Stimulated activated CD4-positive, alpha-beta T cell treated with anti-CD3 and anti-CD28 coated beads, Interleukin-12 subunit alpha, Interleukin-12 subunit beta, amount 100 ng/mL, for 4 hours (primary cell): ENCODE measurements at places on chromosomes 2 and 18.

- no peak for DNase-seq
These were observed 12.9 kb downstream of the PTPRM start for GRCh38 chr18:7579918-7580542.

DNA sequence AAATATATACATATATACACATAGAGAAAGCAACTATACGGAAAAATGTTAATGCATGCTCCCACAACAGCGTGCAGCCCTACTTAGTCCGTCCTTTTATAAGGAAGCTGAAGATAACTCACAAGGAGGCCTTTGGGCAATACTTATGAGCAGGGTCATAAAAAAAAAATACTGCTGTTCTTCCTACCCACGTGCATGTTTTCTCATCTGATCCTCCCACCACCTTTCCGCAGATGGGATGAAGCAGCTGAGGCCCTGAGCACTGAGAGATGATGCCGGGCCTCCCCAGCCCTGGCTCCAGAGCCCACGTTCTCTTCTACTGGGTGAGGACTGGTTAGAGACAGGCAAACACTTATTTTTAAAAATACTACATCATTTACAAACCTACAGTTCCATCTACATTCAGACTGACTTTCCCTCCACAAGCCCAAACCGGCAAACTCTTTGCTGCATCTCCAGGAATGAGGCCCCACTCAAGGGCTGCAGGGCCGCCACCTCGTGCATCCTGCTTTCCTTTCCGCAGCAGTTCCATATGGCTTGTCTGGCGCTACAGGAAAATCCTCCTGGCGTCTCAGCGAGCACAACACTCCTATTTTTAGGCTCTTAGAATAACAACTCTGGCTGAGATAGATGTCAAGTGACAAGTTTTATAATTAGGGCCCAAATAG, 41.6 kb downstream of the TBC1D8 start:
- no peak for DNase-seq

DNA sequence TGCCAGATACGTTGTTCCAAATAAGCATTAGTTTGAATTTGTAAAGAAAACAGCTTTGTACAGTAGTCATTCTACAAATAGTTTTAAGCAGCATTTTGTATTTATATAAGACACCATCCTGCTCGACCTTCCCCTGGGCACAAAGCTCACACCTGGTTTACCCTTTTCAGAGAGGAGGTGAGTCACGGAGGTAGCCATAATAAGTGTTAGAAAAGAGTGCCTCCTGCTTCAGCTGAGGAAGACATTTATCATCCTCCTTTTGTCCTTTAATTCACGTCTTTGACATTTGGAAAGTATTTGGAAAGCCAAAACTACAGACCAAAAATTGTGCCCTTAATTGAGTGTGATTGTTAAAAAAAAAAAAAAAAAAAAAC, 6.8 kb downstream of the RAB12 start:
- no peak for DNase-seq

GRCh38 chr2:134875309-134875708, 36.9 kb downstream of the ACMSD start:
- DNase-seq = no peak

DNA sequence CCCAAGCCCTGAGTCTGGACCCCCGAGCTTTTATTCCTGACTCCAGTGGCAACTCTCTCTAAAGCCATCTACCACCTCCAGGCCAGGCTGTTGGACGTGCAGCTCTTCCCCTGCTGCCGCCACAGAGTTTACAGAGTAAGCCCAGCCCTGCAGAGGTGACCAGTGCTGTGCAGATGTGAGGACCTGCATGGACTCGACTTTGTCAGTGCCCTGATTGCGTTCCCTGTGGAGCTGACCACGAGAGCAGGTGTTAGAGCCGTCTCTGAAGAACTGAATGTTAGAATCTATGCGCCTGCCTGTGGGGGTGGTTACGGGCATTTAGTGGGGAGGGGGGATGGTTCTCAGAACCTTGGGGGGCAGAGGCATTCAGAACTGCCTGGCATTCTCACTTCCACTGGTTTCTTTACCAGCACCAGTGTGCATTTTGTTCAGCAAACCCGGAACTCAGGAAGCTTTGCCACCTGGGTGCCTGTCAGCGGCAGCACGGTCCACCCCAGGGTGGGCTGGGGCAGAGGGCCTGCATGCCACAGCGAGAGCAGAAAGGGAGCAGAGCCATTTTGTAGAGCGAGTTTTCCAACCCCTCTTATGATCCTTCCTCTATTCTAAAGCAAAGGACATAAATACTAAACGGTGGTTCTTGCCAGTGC, 137.9 kb downstream of the KLHL29 start:
- no peak for DNase-seq

DNA sequence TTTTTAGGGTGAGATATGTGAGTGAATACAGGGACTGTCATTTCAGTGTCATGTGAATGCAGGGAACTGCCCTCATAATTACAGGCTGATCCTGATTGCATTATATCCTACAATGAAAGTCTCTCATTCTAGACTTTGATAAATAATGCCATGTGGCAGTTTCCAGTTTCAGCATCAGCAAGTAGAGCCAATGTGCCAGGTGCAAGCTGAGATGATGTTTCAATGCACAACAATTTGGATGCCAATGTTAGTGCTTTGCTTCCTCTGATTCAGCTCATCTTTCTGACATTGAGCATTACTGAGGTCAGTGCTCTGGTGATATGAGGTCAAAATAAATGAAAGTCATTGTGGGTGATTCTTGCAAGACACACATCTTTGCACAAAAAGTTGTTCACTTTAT, 63.7 kb upstream of the TFPI start:
- no peak for DNase-seq

DNA sequence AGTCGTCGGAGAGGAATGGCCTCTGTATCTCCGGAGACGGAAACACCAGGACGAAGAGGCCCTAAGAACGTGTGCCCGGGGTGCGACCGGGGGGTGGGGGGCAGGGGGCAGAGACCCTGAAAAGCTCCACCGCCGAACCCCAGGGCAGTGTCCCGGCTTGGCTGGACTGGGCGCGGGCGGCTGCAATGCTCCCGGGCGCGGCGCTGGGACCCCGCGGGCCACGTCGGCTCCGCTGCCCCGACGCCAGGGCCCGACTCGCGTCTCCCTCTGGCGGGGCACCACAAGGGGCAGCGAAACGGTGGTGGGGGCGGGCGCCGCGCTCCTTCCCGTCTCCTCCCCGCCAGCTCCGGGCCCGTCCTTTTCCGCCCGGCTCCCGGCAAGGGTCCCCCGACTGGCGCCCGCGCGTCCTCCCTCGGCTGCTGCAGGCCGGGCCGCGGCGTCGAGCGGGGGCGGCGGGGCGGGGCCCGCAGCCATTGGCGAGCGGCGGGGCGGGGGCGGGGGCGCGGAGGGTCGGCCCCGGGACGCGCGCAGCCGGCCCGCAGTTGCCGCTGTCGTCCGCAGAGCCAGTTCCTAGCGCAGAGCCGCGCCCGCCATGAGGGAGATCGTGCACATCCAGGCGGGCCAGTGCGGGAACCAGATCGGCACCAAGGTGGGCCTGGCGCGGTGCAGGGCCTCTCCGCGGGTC, at the start of gene TUBB6:
TUBB6 (plus strand) TSS at position 541 of the 685 bp plus-strand sequence; CDS start at position 593, 52 bp downstream.
- no peak for DNase-seq

GRCh38 chr18:46040033-46040746, 31.9 kb downstream of the PSTPIP2 start:
- DNase-seq = no peak

- DNase-seq = no peak
These were observed 71.1 kb downstream of the RFTN2 start for GRCh38 chr2:197604117-197604860.

DNA sequence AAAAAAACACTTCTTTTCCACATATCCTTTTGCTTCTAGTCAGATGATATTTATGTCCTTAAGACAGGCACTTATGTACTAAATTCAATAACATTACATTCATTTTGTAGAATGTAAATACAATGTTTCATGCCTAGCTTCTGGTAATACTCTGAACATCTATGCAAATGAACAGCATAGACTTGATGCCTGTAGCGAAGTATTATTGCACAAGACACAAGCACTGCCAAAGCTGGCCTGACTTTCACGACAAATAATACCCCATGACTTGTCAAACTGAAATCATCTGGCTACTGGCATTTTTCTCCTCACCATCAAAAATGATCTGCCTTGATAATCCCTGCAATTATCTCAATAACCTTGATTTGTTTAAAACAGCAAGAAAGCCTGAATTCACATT, 101.3 kb downstream of the L3MBTL4 start:
- no peak for DNase-seq

- no peak for DNase-seq
These were observed 186.3 kb downstream of the TCF4 start for GRCh38 chr18:55401638-55402191.

GRCh38 chr2:232919141-232919540, 49.1 kb downstream of the SNORC start:
- no peak for DNase-seq

GRCh38 chr2:7373156-7373555, 455.9 kb downstream of the RNF144A start:
- DNase-seq = no peak

- DNase-seq = no peak
These were observed 380.6 kb downstream of the SOX11 start for GRCh38 chr2:6072768-6073167.

DNA sequence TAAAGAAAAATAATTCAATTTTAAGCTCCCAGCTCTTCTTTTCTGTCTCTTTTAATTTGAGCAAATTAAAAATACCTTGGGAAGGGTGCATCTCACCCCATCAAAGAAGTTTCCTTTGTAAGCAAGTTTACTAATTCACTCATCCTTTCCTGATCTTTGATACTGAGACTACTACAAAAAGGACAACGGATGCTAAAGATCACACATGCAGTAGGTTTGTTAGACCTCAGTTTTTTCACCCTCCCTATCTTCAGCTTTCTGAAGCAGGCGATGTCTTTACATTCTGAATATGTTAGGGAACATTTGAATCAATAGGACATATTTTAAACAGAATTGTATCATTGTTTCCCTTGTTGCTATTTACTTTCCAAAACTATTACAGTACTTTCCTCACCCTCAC, 6.0 kb upstream of the HNRNPLL start:
- DNase-seq = no peak
